ENCODE measurements at places on chromosomes 2 and 18. TPM values are rescaled to one million over a fixed set of nuclear protein-coding genes. Genes with fewer than 3 reads are reported as not detected.

DNA sequence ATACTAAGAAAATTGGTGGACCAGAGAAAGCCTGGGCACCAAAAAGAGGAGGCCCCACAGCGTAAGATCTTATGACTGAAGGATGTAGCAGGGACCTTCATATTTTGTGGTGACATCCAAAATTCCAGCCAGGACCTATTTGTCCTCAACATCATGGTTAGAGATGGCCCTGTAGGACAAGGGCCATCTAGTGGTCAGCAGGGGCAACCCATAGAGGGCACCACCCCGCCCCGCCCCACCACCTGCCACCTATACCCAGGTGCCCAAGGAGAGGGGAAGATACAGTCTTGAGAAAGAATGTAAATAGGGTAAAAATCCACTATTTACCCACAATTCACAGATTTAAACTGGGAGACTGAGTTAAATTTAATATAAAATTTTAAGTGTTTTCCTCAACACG, 59.6 kb upstream of the TMEM163 start:
- DNase-seq: no peak

QPCT gene
- 5.2 TPM for total RNA-seq

DNA sequence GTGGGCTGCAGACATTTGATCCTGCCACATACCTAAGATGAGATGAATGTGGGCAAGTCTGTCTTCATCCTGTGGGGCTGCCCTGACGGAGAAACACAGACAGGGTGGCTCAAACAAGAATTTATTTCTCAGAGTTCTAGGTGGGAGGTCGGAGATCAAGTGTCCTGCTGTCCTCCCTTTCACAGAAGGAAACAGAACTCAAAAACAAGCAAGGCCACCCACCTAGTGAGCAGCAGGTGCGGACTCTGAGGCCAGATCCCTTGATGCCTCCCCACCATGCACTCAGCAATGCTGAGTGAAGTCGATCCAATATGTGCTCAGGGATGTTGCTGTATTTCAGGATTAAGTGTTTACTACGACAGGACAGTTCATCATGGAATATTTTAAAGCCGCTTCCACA, 63.0 kb upstream of the SNTG2 start:
- no peak for DNase-seq

MYL1 gene
- total RNA-seq: not detected

GRCh38 chr2:27218614-27219013, 1.4 kb downstream of the CAD start:
- DNase-seq: no peak

- no peak for DNase-seq
Observed at GRCh38 chr2:239586651-239587310, 186.0 kb upstream of the HDAC4 start.

- no peak for DNase-seq
Observed at GRCh38 chr2:13114391-13114790, 397.7 kb downstream of the TRIB2 start.

DNA sequence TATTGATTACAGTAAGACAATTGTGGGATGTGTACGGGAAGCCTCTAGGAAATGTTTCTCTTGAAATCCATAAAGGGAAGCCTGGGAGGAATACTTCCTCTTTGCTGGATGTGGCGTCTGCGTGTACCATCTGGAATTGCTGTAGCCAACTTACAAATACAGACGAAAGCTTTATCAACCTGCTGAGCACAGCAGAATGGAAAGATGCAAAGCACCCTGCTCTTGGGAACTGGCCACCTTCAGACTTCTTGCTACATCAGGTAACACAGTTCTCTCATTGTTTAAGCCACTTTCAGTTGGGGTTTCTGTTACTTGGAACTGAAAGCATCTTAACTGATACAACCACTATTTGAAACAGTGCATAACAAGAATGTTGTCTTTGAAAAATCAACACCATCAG, 213.8 kb downstream of the HRH4 start:
- DNase-seq: no peak

DNA sequence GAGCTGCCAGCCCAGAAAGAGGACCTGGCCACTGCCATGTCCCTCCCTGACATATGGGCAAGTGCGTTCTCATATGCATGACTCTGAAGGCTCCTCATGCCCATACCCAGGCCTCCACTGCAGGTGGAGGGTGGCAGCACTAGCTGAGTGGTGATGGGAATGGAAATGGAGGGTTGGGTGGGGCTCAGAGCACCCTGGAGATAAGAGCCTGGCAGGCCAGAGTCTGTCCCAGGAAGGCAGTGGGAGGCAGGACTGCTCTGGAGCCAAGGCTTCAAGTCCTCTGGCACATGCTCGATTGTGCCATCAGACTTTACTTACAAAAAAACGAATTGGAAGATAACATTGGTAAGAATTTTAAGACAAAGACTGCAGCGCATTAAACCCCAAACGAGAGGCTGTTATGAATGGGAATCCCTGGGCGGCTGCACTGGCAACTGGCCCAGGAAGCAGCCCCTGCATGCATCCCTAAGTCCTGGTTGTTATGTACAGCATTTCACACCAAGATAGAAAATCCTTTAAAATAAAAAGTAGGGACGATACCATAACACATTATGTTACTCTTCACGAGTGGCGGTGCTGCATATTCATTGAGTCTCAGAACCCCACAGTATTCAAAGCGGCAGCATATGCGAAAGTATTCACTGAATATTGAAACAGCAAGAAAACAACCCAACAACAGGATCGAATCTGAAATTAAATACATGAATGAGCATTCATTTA, 81.7 kb upstream of the FAM98A start:
- no peak for DNase-seq

DNA sequence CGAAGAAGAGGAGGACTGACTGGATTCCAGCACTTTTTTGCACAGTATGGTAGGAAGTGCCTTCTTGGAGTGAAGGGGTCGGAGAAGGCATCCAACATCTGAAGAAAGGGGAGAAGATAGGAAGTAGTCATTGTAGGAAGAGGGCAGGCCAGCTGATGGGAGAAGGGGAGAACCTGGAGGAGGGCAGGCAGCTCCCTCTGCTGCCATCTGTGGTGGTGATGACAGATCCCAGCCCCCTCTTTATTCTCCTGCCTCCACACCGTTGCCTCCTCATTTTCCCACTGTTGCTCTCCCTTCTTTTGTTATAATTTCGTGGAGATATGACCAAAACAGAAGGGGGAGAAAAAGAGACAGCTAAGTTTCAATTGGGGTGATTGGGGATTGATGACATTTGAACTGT, 2.9 kb upstream of the SCYGR2 start:
- no peak for DNase-seq

Measured in breast epithelium (tissue), 4 donors.